ENCODE measurements at places on chromosomes 5 and 9.

GRCh38 chr5:138408023-138408422 lies 30.8 kb upstream of the REEP2 start:
- DNase-seq = no peak

GRCh38 chr9:132858751-132859150 lies 19.3 kb downstream of the AK8 start:
- no peak for DNase-seq

GRCh38 chr5:133662578-133662977 lies 50.2 kb upstream of the FSTL4 start:
- DNase-seq = no peak

GRCh38 chr9:77386187-77386586 lies 208.9 kb downstream of the VPS13A start:
- peak; percentile 22 for DNase-seq

- DNase-seq = peak; percentile 28
Measured at GRCh38 chr5:120372899-120373298, 91.2 kb upstream of the PRR16 start.

- DNase-seq = peak; percentile 80
Measured at GRCh38 chr9:106921341-106921899, 58.5 kb downstream of the ZNF462 start.

DNA sequence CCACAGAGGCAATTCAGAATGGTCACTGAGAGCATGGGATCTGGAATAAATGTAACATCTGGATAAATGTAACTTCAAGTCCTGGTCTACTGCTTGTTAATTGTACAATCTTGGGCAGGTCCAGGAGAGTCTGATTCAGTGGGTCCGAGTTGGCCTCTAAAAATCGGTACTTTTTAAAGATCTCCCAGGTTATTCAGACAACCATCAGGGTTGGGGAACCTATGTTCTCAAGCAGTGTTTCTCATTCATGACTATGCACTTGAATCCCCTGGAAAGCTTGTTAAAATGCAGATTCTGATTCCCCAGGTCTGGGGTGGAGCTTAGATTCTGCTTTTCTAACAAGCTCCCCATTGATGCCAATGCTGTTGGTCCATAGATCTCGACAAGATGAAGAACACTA lies 14.8 kb downstream of the ANXA1 start:
- DNase-seq = no peak

DNA sequence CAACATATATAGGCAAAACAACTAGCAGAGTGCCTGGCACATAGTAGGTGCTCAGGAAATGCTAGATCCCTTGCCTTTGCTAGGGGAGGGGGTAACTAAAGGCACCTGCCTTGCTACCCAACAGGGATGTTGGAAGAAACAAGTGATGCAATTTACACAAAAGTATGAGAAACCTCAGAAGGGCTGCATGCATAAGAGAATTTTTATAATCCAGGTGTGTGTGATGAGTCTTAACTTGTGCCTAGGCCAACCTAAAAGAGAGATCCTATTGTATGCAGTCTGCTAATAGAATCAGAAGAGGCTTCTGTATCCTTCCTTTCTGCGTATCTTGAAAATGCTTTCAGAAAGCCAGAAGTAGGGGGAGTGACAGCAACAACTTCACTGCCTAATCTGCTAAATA lies 135.9 kb downstream of the SLIT3 start:
- no peak for DNase-seq

DNA sequence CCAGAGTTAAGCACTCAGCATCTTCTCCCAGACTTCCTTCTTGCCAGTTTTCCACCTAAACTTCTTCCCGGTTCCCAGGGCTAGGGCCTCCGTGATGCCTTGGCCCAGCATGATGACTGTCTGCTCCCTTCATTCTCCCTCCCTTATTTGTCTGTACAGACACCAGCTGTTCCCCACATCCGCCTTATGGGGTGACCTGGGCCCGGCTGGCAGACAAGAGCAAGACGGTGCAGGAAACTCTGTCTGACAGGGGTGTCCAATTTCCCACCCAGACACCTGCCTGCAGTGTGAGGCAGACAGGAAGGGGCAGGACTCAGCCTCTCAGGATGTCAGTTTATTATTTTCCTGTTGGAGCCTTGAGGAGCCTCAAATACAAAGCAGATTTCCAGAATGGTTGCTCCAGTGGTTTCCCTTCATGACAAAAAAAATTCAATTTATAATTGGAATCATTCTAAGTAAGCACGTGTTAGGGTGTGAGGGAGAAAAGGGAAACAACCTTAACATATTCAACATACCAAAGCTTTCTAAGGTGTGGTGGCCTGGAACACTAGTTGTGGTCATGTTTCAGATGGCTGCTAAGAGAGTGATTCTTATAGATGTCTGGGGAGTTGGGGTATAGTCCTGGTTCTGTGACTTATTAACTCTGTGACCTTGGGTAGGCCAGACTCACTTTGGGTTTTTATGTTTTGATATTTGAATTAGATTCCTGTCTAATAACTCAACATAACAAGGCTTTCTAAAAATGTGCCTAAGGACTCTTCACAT lies 234.5 kb downstream of the PAPPA start:
- no peak for DNase-seq

- DNase-seq = no peak
Measured at GRCh38 chr9:84254972-84255371, 85.6 kb downstream of the SLC28A3 start.

- DNase-seq = no peak
Measured at GRCh38 chr5:14281746-14282181, 138.6 kb downstream of the TRIO start.

GRCh38 chr5:141369994-141370848 lies at the start of gene PCDHGB3:
Gene PCDHGB3 (plus strand): TSS chr5:141370242. CDS start chr5:141370395, 153 bp downstream.
- DNase-seq = peak; percentile 68

DNA sequence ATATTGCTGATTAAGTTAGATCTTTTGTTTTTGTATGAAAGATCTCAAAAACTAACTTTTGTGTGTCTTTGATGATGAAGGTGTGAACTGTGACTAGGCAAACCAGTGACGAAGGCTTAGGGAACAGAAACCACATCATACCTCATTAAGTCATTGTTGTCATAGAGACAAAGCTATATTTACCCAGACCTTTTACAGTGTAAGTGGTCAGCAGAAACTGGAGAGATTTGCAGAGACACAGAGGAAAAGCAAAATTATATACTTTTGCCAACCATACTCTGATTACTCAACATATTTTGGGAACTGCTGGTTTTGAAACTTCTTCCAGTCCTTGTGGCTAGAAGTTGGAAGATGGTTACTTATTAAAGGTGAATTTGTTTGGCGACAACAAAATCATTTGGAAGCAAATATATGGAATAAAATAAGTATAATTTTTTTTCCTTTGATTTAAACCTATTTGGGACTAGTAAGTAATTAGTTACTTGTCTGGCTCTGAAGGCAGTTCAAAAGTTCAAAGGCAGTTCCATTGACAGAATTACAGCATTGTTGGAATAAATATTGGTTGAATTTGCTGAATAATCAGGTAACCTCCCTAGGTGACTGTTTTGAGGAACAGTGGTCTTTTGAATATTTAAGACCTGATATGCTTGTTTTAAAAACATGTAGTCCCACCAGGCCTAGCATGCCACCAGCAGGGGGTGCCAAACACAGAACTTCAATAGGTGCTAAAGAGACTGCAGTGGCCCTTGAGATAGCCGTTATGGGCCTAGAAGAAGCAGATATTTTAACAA lies 103.8 kb downstream of the RPS23 start:
- peak; percentile 89 for DNase-seq

DNA sequence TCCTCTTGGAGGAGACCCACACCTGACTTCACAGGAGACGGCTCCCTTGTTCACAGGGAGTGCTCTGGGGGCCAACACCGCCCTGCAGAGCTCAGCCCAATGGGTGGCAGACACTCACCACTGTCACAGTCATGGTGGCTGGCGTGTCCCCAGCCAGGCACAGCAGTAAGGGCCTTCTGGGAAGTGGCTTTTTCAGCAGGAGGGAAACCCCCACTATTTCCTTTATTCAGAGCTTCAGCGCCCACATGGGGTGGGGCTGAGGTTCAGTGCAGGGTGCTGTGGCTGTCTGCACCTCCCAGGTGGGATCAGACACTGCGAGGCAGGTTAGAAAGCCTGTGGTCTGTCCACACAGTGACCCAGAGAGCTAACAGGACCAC lies 3.6 kb upstream of the SNAPC4 start:
- no peak for DNase-seq

DNA sequence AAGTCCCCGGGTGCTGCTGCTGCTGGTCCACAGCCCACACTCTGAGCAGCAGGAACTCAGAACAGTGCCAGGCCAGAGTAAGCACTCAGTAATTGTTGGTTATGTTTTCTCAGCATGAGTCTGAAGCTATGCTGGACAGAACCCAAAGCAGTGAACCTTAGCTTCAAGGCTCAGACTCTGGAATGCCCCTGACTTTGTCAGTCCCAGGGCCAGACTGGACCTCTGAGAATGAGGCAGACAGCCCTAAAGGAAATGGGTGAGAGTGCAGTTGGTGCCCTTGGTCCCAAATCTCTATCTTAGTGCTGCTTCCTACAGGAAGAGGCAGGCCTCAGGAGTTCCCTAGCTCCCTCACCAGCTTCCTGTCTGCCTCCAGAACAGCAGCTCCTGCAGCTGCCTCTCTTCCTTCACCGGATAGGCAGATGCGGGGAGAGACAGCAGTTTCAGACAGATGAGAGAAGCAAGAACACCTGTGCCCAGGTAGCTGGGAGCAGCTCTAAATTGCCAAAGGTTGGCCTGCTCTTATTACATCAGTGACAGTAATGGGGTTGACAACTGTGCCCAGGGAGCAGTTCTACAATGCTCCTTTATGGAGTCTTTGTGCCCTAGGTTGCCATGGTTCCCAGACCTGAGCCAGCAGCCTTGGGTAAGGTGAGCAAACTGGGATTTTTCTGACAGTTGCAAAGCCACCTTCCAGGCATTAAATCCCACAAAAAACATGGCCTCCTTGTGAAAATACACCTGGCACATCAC lies 82.2 kb upstream of the CXCL14 start:
- peak; percentile 18 for DNase-seq

GRCh38 chr5:138035605-138036537 lies 3.0 kb upstream of the FAM13B start:
- peak; percentile 87 for DNase-seq

GRCh38 chr5:125421006-125421405 lies 674.6 kb upstream of the ZNF608 start:
- no peak for DNase-seq

DNA sequence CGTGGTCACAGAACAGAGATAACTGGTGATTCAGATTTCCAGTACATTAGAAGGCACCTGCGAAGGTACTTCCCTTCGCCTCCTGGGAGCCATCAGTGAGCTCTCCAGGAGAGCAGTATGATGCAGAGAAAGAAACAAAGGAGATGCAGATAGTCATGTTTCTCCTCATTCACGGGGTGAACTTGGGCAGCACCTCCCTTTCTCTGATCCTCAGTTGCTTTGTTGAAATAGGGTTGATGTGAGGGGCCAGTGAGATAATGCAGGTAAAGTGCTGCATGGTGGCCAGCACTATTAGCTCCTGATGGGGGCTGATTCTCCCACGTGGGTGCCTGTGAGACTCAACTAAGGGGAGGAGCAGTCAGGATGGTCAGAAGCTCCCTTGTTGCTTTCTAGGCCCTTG lies 46.6 kb upstream of the ZNF169 start:
- DNase-seq = no peak

DNA sequence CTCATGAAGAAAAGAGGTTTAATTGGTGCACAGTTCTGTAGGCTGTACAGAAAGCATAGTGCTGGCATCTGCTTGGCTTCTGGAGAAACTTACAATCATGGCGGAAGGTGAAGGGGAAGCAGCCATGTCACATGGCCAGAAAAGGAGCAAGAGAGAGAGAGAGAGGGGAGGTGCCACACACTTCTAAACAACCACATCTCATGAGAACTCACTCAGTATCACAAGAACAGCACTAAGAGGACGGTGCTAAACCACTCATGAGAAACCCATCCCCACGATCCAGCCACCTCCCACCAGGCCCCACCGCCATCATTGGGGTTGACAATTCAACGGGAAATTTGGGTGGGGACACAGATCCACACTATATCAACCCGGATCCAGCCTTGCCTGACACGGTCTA lies 28.8 kb upstream of the IER5L start:
- DNase-seq = no peak

DNA sequence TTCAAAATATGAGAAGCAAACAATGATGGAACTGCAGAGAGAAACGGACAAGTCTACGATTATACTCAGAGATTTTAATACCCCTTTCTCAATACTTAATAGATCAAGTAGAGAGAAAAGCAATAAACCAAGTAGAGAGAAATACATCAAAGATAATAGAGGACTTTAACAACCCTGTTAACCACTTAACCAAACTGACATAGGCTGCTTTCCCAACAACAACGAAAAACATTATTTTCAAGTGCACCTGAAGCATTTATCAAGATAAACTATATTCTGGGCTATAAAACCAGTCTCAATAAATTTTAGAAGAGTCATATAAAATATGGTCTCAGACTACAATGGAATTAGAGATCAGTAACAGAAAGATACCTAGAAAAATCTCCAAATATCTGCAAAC lies 67.4 kb downstream of the GNAQ start:
- DNase-seq = no peak

DNA sequence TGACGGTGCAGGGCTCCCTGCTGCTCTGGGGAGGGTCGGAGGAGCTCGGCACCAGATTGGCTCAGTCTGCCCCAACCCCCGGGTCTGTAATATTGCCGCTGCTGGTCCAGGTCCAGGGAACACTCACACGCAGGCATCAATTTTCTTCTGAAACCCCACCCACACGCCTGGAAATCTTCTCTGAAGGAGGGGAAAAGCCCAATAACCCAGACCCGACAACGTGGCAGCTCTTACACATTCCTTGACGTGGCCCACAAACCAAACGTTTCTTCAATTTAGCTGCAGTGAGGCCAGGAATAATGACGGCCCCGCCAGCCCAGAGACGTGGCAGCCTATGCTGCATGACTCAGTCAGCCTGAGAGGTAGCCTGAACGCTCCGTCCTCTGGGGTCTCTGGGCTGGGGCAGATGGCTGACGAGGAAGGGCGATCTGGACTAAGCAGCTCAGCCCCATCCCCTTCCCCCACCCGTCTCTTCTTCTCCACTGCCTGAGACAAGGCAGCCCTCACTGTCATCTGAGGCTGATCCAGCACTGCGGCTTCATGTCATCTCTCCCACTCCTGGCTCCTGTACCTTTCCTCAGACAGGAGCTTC lies 9.9 kb upstream of the SPARC start:
- DNase-seq = peak; percentile 99
